ENCODE measurements at places on chromosomes 1 and 21. TPM values are rescaled to one million over a fixed set of nuclear protein-coding genes. Genes with fewer than 3 reads are reported as not detected.

DNA sequence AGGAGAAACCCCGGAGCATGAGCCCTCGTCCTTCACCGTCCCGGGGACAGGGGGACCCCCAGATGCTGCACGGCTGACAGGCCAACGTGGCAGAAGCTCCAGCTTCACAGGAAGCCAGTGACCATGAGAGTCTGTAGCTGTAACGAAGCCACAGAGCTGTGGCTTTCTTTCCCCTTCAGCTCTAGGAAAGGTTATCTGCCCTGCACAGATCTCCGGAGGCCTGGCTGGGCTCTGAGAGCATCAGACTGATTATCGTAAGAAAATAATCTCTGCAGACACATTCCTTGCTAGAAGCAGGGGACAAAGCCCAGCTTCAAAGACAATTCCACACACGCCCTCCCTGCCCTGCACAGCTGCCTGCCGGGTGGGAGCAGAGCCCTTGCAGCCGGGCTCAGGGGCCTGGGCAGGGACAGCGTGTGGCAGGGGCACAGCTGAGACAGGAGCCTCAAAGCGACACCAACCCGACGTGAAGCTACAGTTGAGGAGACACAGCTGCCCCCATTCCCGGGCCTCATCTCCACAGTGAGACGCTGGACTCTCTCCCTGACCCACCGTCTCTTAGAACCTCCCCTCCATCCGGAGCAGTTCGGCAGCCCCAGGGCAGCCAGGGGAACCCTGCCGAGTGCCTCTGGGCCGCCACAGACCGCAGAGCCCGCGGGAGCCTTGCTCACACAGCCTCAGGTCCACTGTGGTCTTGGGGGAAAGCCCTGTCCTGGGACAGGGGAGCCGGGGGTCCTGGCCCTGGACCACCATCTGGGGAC is 30.6 kb downstream of the POFUT2 start:
- DNase-seq = peak; percentile 27

- DNase-seq = no peak
Measured at GRCh38 chr21:31733551-31734149, 1.7 kb upstream of the SCAF4 start.

GRCh38 chr1:22075718-22076117 is 23.2 kb downstream of the CDC42 start:
- no peak for DNase-seq

The CPT2 gene
- 19.0 TPM for total RNA-seq

- DNase-seq = peak; percentile 94
Measured at GRCh38 chr1:145823565-145824498, at the start of the genes POLR3C and RNF115. Gene POLR3C, plus strand, starts transcription at chr1:145824200. Its CDS starts 1,577 bp downstream, at chr1:145825777. Gene RNF115, minus strand, starts transcription at chr1:145824095. Its CDS starts 222 bp downstream, at chr1:145823873.

The GFI1 gene
- total RNA-seq = under 0.01 TPM

The CHRM3 gene
- under 0.01 TPM for total RNA-seq

The PAQR6 gene
- 0.43 TPM for total RNA-seq

DNA sequence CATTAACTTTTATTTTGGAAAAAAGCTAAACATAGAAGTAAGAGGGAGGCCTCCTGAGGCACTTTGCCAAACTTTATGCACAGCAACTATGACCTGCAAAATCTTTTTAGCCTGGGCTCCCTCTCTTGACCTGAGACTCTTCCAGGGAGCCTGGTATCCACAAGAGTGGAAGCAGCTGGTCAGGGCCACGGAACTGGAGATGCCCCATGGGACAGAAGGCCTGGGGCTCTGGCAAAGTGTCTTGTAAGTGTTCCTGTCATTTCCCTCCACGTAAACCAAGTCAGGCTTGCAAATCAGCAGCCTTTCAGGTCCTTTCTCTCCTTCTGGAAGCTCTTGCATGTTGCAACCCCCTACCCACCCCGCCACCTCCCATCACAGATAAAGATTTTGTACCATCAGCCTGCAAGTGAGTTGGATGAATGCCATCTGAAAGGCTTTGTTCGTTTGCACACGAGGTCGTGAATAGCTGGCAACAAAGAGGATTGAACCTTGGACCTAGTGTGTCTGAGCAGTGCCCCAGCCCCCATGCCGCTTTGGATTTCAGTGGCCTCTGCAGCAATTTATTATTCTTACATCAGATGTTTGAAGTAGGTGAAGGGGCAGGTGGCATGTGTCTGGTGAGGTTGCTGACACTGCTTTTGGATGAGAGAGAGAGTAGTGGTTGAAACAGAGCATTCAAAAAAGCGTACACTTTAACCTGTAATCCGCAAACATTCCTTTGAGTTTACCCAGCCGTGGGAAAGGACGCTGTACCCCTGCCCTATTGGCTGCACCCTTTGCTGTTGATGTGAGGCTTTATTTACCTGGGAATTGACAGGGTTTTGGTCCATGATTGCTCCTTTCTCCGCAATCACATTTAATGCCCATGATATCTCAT is 91.6 kb downstream of the GALNT2 start:
- DNase-seq = peak; percentile 10

DNA sequence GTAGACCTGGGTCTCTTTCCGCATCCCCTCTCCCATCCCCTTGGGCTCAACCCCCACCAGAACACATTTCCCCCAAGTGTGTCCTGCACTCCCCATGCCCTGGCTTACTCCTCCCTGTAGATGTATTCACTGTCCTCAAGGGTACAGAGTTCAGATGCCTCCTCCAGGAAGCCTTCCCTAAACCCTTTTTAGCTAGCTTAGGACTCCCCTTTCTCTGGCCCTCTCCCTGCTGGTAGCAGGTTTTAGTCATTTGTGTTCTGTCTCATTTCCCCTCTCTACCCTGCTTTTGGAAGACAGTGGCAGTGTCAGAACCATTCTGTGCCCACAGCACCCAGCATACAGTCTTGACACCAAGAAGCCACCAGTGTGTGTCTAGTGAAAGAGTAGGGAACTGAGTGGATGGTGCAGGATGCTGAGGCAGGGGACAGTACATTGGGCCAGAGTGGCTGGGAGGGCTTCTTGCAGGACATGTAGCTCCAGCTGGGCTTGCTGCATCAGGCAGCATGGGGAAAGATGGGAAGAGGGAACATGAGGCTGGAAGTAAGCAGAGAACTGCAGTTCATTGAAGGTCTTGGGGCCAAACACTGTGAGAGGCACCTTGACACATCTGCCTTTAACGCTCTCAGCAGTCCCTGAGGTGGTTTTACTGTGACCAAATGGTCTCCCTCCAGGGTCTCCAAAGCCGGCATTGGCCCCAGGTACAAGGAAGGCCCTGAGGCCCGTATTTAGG is 2.5 kb downstream of the FOXO6 start:
- DNase-seq = no peak

- DNase-seq = peak; percentile 94
Measured at GRCh38 chr1:59549903-59550302, 253.0 kb downstream of the FGGY start.

DNA sequence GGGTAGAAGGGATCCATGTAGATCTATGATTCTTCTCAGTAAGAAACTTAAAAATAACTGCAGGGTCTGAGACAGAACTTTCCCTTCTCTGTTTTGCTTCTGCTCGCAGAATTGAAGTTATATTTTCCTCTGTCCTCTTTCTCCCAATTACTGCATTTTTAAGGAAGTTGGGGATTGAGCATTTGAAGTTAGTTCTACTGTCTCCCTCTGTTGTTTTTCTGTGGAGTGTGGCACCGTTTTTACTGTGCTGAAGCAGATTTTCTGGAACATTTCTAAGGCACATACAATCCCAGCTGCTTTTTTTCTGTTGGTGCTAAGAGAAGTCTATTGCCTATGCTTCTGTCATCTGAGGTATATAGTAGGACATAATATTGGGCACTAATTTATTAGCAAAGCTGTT is 43.3 kb downstream of the RASAL2 start:
- DNase-seq = no peak

GRCh38 chr1:160837558-160838205 is 25.0 kb downstream of the CD244 start:
- no peak for DNase-seq

DNA sequence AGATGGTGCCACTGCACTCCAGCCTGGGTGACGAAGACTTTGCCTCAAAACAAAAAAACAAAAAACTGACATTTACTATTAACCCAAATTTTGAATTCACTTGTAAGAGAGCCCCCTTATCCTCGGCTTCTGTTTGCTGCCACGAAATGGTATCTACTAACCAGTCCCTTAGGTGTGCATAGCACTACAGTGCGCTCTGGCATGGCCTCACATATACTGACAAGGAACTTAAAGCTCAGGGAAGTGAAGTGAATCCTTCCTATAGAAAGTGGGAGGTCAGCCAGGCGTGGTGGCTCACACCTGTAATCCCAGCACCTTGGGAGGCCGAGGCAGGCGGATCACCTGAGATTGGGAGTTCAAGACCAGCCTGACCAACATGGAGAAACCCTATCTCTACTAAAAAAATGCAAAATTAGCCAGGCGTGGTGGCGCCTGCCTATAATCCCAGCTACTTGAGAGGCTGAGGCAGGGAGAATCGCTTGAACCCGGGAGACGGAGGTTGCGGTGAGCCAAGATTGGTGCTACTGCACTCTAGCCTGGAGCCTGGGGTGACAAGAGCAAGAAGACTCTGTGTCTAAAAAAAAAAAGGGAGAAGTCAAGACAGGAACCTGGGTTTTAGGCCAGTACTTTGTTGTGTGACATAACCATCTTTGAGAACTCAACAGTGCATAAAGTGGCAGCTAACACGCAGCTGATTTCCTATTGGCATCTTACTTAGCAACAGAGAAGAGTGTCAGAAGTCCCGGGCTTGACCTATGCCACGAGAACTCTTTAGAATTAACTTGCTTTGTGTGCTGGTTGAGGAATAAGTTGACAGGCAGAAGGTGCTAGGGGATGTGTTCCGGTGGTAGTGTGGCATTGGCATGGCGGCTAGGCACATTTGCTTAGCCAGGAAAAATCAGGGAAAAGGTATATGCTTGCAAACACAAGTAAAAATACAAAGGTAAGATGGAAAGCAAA is 16.8 kb downstream of the ERRFI1 start:
- peak; percentile 30 for DNase-seq

DNA sequence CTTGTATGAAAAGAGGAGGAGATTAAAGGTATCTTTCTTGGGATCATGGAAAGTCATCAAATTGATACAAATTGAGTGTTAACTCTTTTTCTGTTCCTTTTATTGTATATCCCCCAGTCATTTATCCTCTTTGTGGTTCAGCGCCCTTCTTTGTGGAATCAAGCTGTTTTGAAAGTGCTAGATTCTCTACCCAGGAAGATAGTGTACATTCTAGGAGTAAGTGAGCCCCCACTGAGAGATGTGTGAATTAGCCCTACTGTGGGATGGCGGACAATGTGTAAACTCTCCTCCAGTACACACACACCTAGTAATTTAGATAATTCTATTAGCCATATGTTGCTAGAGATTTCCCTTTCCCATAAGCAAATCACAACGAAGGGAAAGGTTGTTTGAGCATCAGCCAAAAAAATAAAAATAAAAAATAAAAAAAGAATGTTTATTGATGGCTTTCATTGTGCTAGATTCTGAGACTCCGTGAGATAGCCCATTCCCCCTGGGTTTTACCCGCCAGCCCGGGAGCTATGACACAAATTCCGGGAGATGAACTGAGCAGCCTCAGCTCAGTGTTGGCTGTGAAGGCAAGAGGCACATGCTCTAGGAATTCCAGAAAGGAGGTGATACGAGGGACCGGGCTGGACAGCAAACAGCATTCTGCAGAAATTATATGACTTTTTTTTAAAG is 378.4 kb upstream of the RUNX1 start:
- DNase-seq = no peak

GRCh38 chr1:169796274-169796810 is 1.6 kb upstream of the METTL18 start:
- DNase-seq = no peak

DNA sequence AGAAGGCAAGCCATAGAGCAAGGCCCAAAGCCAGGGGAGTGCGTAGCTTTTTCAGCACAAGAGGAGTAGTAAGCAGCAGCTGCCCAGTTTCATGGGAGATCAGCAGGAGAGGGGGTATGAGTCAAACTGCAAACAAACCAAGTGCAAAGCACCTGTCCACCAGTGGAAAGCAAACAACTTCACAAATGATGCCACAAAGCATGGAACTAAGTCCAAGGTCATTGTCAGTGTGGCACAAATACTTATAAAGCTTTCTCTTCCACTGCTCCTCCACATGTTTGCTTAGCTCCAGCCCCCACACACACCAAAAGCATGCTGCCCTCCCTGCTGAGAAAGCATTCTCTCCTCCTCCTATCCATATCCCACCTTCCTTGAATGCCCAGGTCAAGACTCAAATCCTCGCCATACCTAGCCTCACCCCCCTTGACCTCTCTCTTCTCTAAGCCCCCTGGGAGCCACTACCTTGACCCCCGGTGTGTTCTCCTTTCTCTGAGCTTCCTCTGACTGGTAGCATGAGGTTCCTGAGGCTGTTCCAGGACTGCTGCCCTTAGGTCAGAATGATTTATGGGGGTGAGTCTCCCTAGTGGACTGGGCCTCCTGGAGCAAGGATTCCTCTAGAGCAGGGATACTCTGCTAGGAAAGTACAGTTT is 70.4 kb downstream of the DMAP1 start:
- DNase-seq = peak; percentile 14

DNA sequence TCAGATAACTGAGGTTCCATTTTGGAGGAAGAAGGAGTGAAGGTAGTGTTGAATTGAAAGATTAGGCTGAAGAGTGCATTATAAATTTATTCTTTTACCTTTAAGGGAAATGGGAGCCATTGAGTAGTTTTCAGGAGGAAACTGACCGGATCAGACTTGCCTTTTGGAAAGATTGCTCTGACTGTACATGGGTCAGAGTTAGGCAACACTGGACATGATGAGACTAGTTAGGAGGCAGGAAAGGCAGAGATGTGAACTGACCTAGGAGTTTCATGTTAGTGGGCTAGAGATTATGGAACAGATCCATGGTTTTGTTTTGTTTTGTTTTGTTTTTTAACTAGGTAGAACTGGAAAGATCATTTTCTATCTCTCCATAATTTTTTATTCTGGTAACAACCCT is 78.2 kb downstream of the SNX7 start:
- no peak for DNase-seq

The SELE gene
- not detected for total RNA-seq

The ADAMTSL4 gene
- 2.9 TPM for total RNA-seq

- DNase-seq = no peak
Measured at GRCh38 chr1:1748686-1749321, 24.6 kb upstream of the CDK11A start.

GRCh38 chr21:14890141-14890540 is 174.7 kb downstream of the NRIP1 start:
- no peak for DNase-seq

The NHLH1 gene
- total RNA-seq = not detected

DNA sequence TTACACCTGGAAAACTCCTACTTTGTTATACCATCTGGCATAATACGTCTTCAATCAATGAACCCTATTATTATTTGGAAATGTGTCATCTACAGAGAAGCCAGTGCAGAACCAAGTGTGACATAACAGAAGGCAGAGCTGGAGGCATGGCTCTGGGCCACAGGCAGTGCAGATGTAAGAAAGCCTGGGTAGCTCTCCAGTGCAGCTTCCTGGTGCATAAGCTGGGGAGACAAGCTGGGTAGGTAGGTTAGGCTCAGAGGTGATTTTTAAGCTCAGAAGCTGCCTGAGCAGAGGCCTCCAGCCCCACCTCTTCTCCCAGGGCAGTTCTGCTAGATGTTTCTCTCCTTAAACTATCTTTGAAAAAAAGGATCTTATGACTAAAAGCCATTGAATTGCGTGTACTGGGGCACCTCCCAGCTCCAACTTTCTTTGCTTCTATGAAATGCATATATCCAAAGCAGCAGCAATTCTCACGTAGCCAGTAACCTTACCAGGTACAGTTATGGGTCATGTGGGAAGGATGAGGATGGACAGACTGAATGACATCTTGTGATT is 30.7 kb downstream of the AKNAD1 start:
- DNase-seq = no peak
